ENCODE measurements at places on chromosomes 1 and 21.

DNA sequence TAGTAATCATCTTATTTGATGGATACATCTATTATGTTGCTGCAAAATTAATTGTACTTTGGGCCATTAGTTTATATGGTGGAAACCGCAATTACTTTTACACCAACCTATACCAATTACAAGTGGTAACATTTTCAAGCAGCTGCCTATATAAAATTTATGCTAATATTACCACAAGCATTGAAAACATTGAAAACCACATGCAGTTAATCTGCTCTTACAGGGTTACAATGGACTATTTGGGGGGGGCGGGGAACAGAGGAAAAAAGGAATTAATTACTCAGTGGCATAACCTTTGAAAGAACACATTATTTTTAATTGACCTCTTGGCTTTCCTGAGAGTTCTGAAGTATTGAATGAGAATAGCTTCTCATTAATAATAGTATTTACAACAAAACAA lies 1793.2 kb downstream of the NCAM2 start:
- DNase-seq = no peak

- DNase-seq = peak; percentile 27
Measured at GRCh38 chr1:67214420-67215174, 48.3 kb downstream of the IL23R start.

DNA sequence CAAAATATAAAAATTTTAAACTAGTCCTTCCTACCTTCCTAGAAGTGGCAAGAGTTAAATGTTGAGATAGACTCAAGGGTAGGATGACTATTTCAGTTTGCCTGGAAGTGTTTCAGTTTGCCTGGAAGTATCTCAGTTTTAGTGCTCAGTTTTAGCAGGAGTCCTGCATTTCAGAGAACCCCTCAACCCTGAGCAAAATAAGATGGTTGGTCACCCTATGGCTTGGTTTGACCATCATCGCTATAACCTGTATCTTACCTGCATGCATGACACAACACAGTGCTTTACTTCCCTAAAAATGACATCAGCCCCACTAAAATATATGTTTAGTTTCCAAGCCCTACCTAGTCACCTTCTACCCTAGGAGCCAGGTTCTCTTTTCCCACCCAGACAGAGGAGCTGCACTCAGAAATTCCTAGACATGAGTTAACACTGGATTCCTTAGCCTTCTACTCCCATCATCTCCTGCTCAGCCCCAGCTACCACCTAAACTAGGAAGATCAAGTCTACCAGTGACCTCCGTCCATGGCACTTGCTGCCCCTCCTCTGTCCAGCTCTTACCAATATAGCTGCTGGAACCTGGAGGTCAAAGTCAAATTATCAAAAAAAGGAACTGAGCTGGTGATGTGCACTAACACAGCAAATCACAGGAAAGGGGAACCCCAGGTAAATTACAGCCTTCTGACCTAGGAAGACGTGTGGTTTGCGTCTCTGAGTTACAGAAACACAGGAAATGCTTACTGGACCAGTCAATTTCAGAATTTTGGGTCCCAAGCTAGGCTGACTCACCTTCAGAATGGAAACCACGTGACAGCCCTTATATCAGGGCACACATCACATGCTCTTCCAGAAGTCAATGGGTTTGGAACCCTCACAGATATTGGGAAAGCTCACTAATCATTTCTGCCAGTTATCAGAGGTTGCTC lies 2.2 kb upstream of the G0S2 start:
- DNase-seq = no peak

DNA sequence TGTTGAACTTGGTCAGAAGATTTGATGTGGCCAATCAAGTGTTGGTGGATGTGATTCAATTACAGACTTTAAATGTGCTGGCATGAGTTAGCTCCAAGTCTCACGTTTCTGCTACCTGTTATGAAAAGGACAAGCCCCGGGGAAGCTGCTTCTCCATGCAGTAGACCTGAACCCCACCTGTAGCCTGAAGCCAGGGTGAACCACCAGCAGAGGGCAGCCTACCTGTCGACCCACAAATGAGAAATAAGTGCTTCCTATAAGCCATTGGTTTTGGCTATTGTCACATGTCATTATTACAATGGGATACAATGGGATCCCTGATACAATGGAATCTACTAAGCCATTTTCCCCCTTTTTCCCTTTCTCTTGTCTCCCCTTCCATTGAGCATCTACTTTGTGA lies 230.2 kb downstream of the PRDM2 start:
- DNase-seq = no peak

DNA sequence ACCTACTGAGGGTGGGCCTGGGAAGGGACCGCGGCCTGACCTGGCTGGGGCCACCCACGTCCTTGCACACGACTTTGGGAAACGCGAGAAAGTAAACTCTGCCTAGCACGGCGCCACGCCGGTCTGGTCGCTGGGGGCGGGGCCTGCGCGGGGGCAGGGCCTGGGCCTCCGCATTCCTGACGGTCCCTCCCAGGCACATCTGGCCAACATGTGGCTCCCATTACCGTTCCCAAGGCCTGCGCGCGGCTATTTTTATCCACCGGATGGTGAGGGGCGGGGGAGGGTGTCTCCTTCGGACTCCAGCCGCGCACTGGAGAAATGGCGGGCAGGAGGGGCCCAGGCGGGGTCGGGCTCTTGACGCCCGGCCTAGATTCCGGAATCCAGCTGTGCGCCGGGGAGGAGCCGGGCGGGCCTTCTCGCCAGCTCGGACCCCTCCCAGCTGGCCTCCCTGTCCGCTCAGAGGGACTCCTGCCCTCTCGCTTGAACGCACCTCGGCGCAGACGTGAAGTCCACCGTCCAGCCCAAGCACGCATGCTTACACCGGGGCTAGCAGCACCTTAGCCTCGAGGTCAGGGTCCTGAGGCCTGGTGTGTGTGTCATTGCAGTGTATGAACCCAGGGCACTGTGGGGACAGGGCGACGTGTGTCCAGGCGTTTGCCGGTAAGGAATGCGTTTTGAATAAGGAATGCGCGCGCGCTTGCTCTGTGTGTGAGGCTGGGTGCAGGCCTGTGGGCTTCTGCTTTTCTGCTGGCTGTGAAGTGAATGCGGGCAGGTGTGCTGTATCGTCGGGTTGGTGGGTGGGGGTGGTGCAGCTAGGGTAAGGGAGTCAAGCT lies 2.1 kb downstream of the EVA1B start:
- no peak for DNase-seq

DNA sequence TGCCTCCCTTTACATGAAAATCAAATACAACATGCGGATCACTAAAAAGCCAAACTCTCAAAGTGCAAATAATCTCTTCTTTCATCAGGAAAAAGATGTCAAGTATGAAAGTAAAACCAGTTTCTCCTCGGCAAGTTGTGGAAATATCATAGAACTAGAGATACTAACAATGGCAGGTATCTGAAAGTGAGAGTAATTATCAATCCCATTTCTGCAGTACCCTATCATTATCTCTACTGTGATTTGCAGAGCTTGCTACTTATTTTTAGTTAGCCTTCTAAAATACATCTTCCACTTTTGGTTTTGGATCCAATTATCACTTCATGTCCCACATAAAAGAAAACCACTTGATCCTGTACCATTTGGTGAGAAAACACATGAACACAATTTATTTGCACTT lies 3.0 kb downstream of the TP53BP2 start:
- no peak for DNase-seq

DNA sequence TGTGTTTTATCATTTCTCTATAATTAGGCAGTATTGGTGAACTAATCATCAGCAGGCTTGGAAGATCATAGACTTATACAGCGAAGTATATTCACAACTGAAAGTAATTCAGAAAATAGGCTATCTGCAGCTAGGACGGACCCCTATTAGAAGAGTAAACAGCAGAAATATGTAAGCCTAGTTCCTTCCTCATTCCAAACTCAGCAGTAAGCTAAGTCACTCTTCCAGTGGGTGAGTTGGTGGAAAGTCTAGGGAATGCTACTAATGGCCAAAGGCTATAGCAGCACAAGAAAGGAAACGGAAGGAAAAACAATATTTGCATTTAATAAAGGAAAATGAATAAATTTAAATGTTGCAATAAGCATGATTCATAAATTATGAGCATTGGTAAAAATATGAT lies 918.1 kb upstream of the TMPRSS15 start:
- DNase-seq = no peak

DNA sequence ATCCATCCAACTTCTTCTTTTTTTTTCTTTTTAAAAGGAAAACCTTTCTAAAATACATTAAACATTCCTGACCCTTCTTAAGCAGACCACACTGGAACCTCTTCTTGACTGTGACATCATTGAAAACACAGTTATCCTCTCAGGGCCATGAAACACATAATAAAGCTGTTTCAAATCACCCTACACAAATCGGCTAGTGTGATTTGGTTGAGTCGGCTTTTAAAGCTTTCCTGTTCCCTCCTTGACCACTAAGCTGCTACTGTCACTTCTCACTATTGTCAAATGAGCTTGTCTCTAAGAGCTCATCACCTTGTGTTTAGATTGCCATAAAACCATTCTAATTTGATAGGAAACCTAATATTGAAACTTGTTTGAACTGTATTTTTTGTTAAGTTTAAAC lies 5.9 kb downstream of the USP24 start:
- DNase-seq = no peak

DNA sequence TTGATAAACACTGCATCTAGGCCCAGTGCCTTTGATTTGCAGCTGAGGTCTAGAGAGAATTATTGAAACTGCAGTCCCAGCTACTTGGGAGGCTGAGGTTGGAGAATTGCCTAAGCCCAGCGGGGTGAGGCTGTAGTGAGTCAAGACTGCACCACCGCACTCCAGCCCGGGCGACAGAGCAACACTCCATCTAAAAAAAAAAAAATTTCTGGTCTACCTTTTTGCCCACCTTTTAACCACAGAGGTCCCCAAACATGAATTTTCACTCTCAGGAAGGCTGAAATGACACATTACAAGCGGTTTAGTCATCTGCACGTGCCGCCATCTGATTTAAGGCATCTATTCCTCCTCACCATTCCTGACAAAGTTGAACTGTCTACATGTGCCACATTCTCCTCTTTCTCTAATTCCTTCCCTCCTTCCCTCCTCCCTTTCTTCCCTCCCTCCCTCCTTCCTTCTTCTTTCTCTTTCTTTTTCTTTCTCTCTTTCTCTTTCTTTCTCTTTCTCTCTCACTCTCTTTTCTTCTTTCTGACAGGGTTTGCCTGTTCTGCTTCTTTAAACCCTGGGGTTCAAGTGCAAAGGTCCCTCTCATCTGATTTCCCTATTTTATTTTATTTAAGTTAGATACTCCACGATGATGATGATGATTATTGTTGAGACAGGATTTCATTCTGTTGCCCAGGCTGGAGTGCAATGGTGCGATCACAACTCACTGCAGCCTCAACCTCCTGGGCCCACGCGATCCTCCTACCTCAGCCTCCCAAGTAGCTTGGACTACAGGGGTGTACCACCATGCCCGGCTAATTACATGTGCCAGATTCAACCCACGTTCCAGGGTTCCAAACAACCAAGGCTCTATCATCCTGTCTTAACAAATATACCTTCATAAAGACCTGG lies 3.0 kb upstream of the SOD1 start:
- peak; percentile 31 for DNase-seq

DNA sequence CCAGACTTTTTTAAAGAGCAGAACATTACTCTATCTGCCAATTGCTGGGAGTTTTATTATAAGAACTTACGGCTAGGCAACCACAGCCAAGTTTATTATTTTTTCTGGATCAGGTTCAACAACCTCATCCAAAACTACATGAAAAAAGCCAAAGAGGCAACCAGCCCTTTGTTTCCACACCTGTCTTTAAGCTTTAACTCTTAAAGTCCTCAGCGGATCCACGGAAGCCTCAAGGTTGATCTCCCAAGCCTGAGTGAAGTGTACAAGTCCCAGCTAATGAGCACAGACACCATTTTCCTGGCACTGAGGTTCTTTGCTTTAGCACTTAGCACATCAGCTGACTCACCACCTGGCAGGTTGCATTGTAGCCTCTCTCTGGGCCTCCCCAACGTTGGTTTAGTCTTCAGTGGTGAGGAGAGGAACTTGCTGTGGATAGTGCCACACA lies 143.1 kb downstream of the TGFBR3 start:
- no peak for DNase-seq

- no peak for DNase-seq
Measured at GRCh38 chr1:168598892-168599291, 22.5 kb downstream of the XCL1 start.

DNA sequence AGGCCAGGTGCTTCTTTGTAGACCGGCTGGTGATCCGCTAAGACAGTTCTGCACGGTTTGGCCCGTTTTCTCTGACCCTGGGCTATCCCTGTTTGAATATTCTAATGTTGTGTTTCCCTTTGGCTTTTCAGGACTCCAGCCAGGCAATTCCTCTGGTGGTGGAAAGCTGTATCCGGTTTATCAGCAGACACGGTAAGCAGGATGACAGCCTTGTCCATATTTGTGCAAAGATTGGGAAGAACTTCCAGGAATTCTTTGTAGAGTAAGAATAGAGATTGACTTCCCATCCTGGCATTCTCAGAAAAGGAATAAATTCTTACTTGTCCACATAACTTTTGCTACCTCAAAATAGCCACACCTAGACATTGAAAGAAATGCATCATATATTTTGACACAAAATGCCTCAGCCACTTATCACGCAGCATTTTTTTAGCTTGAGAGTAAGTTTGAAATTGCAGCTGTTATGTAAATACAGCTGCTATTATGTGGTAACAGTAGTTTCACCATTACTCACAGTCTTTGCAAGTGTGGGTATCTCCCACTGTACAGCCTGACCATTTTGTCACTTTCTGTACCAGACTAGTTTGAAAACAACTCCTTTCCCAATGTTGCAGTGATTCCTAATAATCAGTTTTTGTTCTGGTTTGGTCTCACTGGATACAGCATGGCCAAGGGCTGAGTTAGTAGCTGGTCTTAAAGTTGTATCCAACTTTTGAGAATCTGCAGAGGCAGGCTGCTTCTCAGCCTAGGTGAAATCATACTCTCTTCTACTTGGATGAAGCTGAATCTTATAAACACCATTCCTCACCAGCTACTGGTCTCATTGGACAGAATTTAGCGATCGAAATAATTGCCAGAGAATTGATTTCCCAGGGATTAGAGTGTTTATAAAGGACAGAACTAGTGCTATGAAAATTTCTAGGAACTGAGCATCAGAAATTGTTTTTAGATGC lies 40.0 kb upstream of the IKBKE start:
- no peak for DNase-seq

DNA sequence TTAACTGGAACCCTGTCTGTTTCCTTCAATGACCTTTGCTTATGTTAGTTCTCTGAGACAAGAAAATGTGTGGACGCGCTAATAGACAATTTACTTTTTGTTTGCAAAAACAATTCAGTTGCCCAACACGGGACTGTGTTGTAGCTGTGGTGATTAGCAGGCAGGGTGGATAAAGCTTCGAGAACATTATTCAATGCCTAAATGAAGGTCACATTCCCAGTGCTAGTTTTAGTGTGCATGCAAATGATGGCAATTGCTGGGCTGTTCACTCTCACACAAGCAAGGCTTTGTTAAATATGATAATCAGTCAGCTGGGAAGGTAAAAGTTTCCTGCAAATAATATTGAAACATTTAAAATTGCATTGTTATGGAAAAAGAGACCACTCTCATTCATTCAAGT lies 188.4 kb downstream of the BACH1 start:
- DNase-seq = no peak

- no peak for DNase-seq
Measured at GRCh38 chr1:2583871-2584351, 2.7 kb upstream of the PRXL2B start.

- DNase-seq = no peak
Measured at GRCh38 chr1:238265866-238266265, 375.1 kb upstream of the ZP4 start.

GRCh38 chr1:17717594-17718535 lies 37.3 kb upstream of the ACTL8 start:
- no peak for DNase-seq

Data from stimulated activated CD8-positive, alpha-beta memory T cell treated with anti-CD3 and anti-CD28 coated beads, Interleukin-7, amount 100 ng/mL, for 24 hours (primary cell).